ENCODE measurements at places on chromosomes 1 and 21.

DNA sequence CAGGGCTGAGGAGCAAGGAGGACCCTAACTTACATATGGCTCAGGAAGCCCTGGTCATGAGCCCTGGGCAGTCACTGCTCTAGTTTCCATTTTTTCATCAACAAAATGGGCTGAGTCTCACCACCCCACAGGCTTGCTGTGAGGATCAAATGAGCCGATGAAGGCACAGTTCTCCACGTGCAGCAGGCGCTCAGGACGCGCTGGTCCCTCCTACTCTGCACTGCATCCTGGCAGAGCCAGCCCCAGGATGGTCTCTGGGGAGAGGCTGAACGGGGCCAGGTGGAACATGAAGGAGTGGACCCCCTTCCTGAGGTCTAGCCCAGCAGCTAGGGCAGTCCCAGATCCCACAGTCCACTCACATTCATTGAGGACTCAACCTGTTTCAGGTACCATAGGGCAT lies 349.3 kb downstream of the PTPRU start:
- DNase-seq: no peak

GRCh38 chr1:175278734-175279116 lies 86.1 kb upstream of the KIAA0040 start:
- DNase-seq: no peak

- no peak for DNase-seq
Observed at GRCh38 chr1:85579622-85580021, 939 bp upstream of the CCN1 start.

DNA sequence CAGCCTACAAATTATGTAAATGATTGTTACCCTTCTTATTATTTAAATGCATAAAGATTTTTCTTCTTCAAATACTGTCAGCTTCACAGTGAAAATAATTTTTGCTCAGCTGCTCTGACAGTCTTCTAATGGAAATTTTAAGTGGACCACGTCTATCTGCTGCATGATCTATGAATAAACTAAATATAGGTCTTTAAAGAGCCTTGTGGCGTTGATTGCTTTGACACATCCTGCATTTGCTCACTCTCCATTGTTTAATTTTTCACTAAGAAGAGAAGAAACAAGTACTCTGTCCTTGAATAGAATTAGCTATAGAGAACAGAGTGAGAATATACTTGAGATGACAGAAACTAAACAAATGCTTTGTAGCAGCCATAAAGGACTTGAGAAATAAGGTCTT lies 826.1 kb downstream of the MRPL39 start:
- no peak for DNase-seq

- DNase-seq: no peak
Observed at GRCh38 chr1:7468248-7468647, 302.8 kb upstream of the VAMP3 start.

DNA sequence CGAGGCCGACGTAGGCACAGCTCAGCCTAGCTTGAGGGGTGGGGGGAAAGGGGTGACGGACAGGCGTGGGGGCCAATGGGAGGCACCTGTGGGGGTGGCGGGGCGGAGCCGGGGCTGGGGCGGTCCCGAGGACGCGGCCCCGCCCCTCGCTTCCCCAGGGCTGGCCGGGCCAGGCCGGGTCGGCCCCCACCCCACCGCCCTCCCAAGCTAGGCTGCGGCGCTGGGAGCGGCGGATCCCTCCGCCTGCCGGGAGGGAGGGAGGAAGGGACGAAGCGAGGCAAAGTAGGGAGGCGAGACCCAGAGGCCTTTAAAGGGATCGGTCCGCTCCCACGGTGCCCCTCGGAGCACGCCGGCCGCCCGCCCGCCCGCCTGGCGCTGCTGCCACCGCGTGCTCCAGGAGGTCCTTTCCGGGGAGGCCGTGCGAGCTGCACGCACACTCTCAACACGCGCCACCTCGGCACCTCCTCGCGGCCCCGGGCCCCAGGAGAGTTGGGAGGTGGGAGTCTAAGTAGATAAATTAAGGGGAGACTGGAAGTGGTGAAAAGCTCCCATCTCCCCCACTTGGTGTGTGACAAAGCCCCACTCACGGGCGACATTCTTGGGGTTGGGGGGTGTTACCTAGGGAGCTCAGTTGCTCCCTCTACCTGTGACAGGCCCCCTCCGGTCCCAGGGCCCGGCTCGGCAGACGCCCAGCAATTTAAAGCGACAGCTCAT lies 375 bp upstream of the MEF2D start:
- DNase-seq: peak; percentile 97

GRCh38 chr21:32477424-32477745 lies 64.9 kb downstream of the EVA1C start:
- DNase-seq: no peak

DNA sequence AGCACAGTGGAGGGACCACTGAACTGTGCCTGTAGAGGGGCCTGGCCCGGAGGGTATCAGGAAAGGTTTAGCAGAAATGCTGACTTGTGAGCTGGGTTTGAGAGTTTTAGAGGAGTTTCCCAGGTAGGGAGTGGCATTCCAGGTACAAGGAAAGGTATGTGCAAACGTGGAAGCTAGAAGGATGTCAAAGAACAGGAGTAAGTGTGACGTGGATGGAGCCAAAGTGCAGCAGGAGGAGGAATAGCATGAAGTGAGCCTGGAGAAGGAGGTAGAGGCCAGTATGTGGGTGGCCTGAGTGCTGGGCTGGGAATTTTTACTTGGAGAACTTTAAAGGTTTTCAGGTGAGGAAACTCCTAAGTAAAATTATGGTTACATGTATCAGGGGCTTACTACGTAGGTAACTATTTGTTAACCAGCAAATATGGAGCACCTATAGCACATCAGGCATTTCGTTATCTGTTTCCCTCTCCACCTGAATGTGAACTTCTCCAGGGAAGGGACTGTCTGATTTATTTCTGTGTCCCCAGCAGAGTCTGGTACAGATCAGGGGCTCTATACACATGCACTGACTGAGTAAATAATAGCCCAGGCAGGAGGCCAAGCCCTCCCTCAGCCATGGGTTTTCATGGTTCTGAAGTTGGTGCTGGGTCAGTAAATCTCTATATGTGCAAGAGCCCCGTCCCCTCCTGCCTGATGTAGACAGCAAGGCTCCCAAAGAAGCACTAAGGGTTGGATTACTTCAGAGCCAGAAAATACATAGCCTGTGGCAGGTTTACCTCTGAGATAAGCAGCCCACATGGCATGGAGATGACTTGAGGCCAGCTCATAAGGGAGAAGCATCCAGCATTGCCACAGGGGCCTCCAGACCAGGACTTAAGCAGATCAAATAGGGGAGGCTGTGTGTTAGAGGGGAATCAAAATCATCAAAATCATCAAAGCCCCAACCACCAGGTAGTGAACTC lies 43.4 kb downstream of the CDCP2 start:
- DNase-seq: no peak

DNA sequence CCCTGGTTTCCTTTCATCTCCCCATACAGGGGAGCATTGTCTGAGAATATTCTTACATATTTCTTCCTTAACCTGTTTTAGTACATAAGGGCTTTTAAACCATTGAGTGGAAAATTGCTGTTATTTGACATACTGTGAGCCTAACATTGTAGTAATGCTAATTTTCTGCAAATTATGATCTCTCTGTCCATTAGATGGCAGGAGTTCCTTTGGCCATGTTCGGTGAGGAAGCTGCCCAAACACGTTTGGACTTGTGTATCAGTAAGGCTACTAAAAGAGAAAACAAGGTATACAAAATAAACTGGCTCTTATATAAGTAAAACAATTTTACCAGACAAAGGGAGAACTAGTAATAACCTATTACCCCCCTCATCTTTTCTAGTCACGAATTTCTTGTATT lies 29.2 kb downstream of the CDC7 start:
- no peak for DNase-seq

DNA sequence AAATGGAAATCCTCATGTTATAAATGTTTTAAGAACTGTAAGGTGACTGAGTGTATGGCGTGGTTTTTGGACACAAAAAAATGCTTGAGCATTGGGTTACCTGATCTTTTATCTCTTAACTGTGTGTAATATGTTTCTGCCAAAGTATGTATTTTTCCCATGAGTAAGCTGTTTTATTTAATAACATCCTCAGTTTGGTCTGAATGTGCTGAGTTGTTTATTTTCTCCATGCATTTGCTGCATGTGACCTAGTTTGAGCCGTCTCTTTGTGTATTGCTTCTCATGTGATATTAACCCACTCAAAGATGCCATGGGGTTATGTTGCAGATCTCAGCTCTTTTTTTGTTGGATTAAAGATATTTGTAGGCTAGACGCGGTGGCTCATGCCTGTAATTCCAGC lies 6.1 kb upstream of the LYPLA2 start:
- DNase-seq: no peak

GRCh38 chr1:187839873-187840272 lies 1011.1 kb downstream of the PLA2G4A start:
- DNase-seq: no peak

GRCh38 chr1:202349206-202349928 lies 868 bp downstream of the PPP1R12B start:
- DNase-seq: no peak

GRCh38 chr1:212783976-212784375 lies 7.6 kb downstream of the NSL1 start:
- no peak for DNase-seq

DNA sequence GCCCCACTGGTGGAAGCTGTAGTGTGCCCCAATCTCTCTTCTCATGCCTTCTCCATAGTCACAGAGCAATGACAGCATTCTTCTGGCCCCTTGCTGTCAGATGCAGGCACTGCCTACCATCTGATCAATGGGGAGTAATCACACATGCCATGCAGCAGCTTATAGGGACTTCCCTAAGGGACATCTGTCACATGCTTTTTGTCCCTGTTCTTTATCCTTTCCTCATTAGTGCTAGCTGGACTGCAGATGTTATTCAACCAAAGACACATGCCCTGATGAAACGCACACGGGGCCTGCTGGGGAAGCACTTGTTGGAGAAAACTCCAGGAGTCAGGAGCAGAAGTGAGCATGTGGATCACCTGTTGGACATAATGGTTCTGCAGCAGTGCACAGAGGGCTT lies 108.7 kb downstream of the KCNJ15 start:
- DNase-seq: no peak

GRCh38 chr1:52738148-52738547 lies 11.9 kb downstream of the ZYG11B start:
- no peak for DNase-seq

- DNase-seq: no peak
Observed at GRCh38 chr1:170156594-170156993, 10.8 kb downstream of the NTMT2 start.

GRCh38 chr1:67735806-67736627 lies 51.0 kb downstream of the GADD45A start:
- DNase-seq: peak; percentile 41

Measured in GM13977 (cell line).